Erythroblast (primary cell): ENCODE measurements at places on chromosomes 2 and 18.

- DNase-seq: no peak
These were observed 35.0 kb downstream of the TEX51 start for GRCh38 chr2:126933711-126934091.

- no peak for DNase-seq
These were observed 467.8 kb downstream of the ZEB2 start for GRCh38 chr2:144052083-144052482.

GRCh38 chr2:239554766-239555570 is 154.1 kb upstream of the HDAC4 start:
- no peak for DNase-seq

- no peak for DNase-seq
These were observed 48.8 kb downstream of the TCF7L1 start for GRCh38 chr2:85181844-85182456.

GRCh38 chr2:161725297-161725696 is 101.1 kb downstream of the SLC4A10 start:
- DNase-seq: no peak

- DNase-seq: no peak
These were observed 15.7 kb upstream of the TRIB2 start for GRCh38 chr2:12700989-12701388.

GRCh38 chr2:65231121-65231520 is 3.5 kb downstream of the ACTR2 start:
- DNase-seq: no peak

- DNase-seq: no peak
These were observed 225.6 kb downstream of the HAUS1 start for GRCh38 chr18:46329736-46330246.

GRCh38 chr2:63484481-63484880 is 103.8 kb downstream of the WDPCP start:
- no peak for DNase-seq

- DNase-seq: no peak
These were observed 6.0 kb downstream of the ANKRD44 start for GRCh38 chr2:197304556-197305011.

DNA sequence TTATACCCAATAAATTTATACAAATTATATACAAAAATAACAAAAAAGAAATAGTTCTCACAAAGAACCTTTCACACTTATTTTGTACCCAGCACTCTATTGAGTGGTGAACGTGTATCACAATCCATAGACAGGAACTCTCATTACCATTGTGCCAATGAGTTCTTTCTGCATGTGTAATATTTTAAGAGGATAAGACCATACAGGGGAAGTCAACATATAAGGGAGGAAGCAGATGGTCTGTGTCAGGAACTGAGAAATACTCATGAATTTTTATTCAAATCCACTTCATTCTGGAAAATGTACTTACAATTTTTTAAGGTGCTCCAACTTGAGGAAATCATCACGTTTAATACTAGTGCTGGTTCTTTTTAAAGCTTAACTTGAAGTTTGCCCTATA is 27.1 kb upstream of the ELOA2 start:
- DNase-seq: no peak

GRCh38 chr2:45889620-45890370 is 238.3 kb downstream of the PRKCE start:
- DNase-seq: no peak

DNA sequence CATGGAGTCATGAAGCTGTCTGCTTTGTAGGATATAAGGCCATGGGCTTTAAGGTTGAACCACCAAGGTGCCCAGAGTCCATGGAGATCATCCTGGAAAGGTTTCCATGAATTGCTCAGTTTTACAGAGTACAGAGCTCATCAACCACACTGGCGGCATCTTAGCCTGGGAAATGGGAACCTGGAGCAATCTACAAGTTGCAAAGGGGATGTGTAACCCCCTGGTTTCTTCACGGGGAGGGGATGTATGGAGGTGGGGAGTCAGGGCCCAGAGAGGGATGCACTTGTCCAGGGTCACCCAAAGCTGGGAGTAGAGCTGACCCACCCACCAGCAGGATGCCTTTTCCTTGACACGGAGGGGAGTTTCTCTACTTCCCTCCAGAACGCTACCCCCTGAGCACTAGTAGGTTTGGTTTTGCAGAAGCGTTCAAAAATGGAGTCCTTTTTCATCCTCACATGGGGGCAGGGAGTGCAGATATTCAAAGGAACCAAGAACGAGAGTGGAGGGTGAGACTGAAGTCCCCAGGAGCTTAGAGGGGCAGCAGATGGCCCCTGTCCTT is 7.2 kb downstream of the TMEM37 start:
- DNase-seq: no peak

DNA sequence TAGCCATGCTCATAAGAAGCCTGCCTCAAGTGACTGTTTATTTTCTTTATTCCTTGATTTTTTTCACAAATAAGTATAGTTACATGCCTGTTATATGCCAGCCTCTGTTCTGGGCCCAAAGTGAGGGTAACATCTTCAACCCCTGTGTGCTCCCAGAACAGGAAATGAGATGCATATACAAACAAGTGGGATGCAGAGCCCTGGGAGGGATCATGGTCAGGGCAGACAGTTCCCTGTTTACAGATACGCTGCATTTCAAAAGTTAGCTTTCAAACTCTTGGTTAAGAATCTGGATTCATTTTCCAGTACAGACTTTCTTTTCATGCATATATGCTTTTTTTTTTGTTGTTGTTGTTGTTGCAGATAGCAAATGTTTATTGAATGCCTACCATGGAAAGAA is 24.4 kb downstream of the GPR39 start:
- DNase-seq: no peak

- DNase-seq: no peak
These were observed 62.5 kb downstream of the USP40 start for GRCh38 chr2:233503947-233504637.

- DNase-seq: no peak
These were observed 170.3 kb downstream of the BCL2 start for GRCh38 chr18:63149302-63149587.

GRCh38 chr18:79065802-79066201 is 3.4 kb upstream of the ATP9B start:
- DNase-seq: no peak

DNA sequence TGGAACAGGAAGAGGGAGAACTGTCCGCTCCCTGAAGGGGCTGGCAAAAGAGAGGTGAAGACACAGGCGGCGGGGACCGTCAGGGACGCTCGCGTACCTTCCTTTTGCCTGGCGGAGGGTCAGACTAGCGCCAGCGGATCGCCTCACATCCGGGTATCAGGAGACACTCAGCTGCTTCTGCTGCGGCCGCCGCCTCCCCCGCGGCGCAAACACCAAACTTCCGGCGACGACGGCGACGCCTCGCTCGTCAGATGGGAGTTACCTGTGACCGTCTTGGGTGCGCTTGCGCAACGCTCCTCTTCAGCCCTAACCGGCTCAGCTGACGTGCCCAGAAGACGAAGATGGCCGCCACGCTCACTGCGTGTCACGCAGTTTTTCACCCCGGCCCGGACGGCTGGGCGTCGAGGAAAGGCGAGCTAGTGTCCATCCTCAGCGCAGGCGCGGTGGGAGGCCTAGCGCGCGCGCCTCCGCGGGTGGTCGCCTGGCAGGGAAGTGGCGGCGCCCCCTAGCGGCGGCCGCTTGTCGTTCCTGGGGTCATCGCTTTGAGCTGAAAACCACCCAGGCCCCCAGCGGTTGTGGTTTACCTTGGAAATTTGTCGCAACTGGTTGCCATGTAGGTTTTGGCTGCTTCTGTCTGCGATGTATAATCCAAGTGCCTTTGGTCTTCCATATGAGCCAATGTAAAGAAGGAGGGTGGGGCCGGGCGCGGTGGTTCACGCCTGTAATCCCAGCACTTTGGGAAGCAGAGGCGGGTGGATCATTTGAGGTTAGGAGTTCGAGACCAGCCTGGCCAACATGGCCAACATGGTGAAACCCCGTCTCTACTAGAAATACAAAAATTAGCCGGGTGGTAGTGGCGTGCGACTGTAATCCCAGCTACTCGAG is at the start of gene ESCO1:
Gene ESCO1, minus strand, starts transcription at position 179 of the 885 bp plus-strand sequence. CDS start 25,861 bp downstream, outside the sequence.
- peak; percentile 99 for DNase-seq

DNA sequence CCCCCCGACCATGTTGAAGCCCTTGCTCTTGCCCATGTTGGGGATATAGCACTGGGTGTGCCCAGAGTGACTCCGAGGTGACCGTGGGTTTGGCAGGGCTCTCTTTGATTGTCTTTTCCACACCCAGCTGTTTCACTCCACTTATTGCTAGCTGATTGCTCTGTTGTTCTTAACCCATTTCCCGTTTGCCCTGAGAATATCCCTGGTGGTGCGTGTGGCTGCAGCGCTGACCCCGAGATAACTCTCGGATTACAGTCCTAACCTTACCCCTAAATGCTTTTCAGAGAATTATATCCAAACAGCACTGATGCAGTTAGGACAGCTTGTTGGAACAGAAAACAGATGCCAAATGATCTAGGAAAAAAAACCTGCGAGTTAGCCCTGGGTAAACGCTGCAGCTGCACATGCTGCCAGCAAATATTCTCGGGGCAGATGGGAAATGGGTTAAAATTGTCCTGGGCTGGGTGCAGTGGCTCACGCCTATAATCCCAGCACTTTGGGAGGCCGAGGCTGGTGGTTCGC is 34.3 kb upstream of the SNORC start:
- no peak for DNase-seq

DNA sequence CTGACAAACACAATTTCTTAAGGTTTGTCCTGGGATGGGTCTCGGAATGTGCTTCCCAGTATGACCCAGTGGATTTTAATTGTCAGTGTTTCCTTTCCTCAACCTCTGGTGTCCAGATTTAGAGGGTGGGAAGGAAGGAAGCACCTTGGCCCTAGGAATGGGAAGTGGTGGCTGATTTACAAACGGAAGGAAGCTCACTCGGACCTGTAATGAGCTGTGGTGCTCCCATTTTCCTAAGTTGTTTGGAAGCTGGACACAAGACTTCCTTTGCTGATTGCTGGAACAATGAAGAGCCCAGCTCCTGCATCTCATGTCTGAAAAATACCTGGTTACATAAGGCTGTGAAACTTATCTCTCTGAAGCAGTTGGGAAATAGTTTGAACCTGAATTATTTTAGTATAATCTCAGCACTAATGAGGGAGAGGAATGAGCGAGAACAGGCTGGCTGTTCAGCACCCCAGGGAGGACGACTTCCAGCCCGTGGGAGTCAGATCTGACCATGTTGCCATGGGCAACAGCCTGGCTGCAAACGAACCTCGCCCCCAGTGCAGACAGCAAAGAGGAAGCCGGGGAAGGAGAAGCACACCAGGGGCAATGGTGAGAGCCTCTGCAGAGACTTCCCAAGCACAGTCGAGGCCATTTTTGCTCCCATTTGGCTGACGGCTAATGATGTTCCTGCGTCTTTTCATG is 74.4 kb upstream of the ASB18 start:
- no peak for DNase-seq

DNA sequence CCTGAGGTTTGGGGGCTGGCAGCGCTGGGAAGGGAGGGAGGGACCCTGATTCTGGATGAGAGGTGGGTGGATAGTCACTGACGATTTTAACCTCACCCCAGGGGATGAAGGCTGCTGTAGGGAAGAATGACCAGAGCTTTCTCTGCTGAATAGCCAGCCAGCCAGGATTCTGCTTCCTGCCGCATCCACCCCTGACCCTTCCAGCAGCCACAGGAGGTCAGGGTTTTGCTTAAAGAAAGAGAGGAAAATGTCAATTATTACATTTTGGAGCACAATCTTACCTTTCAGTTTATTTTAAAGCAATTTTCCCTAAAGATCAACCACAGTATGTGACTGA is 217.7 kb downstream of the GBX2 start:
- DNase-seq: no peak

DNA sequence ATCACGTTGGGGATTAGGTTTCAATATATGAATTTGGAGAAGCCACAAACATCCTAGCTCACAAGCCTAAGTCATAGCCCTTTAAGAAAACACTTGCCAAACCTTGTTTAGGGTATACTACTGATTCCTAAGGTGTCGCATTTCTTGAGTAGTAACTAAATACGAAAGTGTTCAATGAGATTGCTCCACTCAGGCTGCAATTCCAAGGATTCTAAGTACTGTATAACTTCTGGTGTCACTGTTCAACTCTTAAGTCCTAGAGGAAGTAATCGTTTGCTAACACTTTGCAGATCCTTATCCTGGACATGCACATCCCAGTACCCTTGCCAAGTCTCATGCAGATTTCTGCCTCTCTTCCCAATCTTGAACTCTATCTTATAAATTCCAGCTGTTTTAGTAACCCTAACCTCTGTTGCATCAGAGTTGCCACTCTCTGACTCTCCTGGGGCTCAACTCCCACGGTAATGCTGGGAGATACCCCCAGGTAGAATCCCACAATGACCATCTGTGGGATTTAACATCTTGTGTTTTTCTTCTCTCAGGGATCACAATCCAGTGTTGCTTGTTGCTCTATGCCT is 122.4 kb downstream of the HIBCH start:
- peak; percentile 23 for DNase-seq

DNA sequence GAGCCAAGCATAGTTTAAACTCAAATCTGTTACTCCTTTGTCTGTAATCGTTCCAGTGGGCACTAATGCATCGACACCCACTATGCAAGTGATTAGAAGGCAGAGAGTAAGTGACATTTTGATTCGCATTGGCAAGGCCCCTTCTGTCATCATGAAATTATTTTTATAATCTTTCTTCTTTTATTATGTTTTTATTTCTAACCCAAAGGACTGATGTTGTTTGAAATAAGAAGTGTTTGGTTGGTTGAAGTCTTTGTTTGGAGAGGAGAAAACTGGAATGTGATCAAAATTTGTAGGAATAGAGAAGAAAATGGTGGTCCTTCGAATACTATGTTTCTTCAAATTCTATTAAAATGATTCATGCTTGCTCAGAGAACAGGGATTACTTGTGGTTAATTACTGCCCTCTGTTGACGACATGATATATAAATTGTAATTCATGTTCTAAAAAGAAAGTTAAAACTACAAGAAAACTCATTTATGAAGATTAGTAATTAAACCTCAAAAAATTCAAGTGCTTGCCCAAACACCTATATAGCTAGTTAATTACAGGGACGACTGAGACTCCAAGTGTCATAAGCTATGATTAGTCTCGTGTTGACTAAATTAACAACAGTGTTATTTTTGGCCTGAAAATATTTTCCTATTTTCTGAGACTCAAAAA is 26.4 kb upstream of the TFPI start:
- peak; percentile 77 for DNase-seq

- no peak for DNase-seq
These were observed 132.1 kb downstream of the TCF4 start for GRCh38 chr18:55455938-55456337.

DNA sequence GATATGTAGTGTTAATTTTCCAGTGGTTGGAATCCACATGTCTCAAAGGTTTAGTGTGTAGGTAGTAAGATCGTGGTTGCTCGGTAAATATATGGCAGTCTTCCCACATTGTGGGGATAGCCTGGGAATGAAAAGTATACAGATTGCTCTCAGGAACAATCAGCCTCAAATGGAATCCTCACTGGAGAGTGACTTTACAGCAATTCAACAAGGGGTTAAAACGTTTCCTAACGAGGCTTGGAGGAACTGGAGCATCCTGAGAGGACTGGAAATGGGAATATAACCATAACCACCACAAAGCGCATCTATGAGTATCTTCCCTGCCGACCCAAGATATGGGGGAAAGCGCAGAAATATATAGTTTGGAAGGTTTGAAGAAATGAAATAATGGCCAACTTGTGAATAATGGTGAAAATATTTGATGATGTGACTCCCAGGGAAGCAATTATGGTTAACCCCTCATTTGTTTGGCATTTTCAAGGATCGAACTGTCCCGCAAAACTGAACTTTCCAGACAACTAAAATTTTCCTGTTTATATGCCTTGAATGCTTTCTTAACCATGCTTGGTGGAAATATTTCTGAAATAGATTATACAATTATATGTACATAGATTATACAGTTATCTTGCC is 100.7 kb upstream of the FOSL2 start:
- DNase-seq: no peak

GRCh38 chr2:219081096-219081495 is 20.4 kb upstream of the IHH start:
- DNase-seq: no peak
